Naive thymus-derived CD8-positive, alpha-beta T cell (primary cell): ENCODE measurements at places on chromosomes 12 and 14. TPM values are rescaled to one million over a fixed set of nuclear protein-coding genes. Genes with fewer than 3 reads are reported as not detected.
A peak's percentile ranks its signal among the peaks of the same experiment; 100 is the strongest.

The ASPG gene
- not detected for polyA plus RNA-seq

GRCh38 chr14:60349663-60350365 is 100.8 kb downstream of the PPM1A start:
- H3K27ac ChIP-seq = no peak overlapping the region
- H3K36me3 ChIP-seq = no peaks in the 10 kb centered on the region
- DNase-seq = peak; percentile 4
- H3K4me3 ChIP-seq = no peak overlapping the region

DNA sequence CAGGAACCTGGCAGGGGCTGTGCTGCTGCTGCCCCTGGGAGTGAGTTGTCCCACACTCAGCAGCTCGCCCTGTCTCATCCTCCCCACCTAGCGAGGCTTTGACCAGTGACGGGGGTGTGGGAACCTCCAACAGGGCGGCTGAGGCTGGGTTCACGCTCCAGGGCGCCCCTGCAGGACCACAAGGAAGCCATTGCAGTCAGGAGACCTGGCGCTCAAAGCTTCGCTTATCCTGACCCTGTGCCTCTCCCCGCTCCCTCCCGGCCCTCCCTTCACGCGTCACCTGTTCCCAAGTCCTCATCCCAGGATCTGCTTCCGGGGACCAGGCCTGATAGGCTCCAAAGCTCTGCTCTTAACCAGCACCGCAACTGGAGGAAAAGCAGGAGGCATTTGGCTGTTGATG is 272.0 kb upstream of the SFSWAP start:
- no peaks in the 10 kb centered on the region for H3K36me3 ChIP-seq
- no peak overlapping the region for H3K27ac ChIP-seq
- H3K4me3 ChIP-seq = no peak overlapping the region
- H3K27me3 ChIP-seq = peaks cover 18% of the 10 kb centered on the region
- H3K4me1 ChIP-seq = peaks cover 5% of the 10 kb centered on the region

DNA sequence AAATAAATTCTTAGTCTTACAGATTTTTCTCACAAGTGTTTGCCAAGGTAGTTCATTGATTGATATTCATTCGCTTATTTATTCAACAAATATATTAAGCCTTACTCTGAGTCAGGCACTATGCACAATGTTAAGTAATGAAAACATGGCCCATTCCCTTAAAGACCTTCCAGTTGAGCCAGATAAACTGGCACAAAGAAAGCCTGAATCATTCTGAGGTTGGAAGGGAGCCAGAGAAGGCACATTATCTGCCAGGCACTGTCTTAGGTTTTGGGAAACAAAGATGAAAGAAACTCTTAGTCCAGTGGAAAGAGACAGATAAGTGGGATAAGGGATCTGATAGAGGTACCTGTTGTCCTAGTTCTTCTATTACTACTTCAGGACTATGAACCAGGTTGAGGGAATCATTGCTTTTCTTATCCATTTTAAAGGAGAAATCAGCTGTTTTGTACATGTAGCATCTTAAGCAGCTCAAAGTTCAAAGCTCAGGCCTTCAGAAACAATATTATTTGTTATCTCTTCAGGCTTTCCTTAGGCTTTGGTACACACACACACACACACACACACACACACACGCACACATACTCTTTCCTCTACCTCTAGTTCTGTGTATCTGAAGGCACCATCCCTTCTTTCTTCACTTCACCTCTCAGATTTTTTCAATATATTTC is 27.0 kb downstream of the PDE6H start:
- no peaks in the 10 kb centered on the region for H3K36me3 ChIP-seq
- peaks cover 11% of the 10 kb centered on the region for H3K4me1 ChIP-seq
- peaks cover 13% of the 10 kb centered on the region for H3K27me3 ChIP-seq
- H3K27ac ChIP-seq = no peak overlapping the region
- no peak for DNase-seq

GRCh38 chr12:75876832-75877762 is 154.5 kb downstream of the PHLDA1 start:
- no peaks in the 10 kb centered on the region for H3K36me3 ChIP-seq
- peaks cover 7% of the 10 kb centered on the region for H3K27me3 ChIP-seq
- DNase-seq = no peak
- H3K4me3 ChIP-seq = no peak overlapping the region
- no peaks in the 10 kb centered on the region for H3K4me1 ChIP-seq
- no peak overlapping the region for H3K27ac ChIP-seq

DNA sequence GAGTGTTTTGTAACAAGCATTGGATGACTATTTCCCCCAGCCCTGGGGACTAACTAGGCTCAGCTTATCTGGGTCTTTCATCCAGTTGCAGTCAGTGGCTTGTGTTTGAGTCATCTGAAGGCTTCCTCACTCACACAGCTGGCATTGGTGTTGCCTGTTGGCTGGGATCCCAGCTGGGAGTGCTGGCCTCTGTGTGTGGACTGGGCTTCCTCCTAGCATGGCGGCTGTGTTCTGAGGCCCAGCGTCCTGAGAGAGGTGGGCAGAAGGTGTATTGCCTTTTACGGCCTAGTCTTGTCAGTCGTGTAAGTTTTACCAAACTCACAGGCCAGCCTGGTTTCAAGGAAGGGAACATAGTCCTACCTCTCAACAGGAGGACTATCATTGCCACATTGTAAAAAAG is 28.3 kb upstream of the PPP2R5C start:
- H3K27ac ChIP-seq = peak overlapping the region; percentile 98
- H3K27me3 ChIP-seq = no peaks in the 10 kb centered on the region
- no peaks in the 10 kb centered on the region for H3K36me3 ChIP-seq

DNA sequence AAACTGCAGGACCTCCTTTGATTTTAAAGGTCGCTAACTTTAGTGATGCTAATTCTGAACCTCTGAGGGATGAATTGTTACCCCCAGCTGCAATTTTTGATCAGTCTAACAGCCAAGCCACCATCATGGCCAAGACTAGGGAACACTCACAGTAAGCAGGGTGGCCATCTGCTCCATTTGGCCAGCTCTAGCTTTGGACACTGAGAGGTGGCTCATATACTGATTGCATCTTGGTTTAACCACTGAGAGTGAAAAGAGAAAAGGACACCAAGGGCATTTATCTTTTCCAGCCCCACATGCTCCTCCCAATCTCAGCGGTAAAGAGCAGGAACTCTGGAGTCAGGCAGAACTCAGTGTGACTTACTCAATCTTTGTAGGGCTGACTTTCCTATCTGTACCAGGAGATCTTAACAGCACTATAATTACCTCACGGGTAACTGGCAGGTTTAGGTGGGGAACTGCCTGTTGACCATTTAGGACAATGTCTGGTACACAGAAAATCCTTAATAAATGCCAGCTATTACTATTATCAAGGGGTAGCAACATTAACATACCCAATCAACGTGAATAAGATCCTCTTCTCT is 6.2 kb downstream of the LPCAT3 start:
- H3K4me3 ChIP-seq = no peak overlapping the region
- H3K36me3 ChIP-seq = peaks cover 2% of the 10 kb centered on the region
- no peak overlapping the region for H3K27ac ChIP-seq
- no peak for DNase-seq
- peaks cover 22% of the 10 kb centered on the region for H3K4me1 ChIP-seq

DNA sequence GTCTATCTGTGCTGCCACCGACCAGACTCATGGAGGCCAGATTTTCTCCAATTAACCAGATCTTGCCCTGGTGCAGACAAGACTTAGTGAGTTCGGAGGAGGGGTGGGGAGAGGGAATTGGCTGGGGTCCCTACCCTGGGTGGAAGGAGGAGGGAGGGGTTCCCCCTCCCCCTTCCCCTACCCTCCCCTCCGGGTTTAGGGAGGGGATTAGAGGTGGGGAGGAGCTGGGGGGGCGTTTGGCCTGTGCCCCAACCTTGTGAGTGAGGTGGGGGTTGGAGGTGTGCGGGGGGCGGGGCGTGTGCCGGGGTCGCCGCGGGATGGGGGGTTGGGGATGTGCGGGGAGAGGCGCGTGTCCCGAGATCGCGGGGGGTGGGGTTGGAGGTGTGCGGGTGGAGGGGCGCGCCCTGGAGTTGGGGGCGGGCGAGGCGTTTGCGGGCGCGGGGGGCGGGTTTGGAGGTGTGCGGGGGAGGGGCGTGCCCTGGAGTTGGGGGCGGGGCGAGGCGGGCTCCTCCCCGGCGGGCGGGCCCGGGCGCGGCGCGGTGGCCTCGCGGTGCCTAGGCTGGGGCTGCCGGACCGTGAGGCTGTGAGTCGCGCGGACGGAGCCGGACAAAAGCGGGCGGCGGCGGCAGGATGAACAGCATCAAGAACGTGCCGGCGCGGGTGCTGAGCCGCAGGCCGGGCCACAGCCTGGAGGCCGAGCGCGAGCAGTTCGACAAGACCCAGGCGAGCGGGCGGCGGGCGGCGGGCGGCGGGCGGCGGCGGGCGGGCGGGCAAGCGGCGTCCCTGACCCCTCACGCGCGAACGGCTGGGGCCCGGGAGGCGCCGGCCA is at the start of gene HIP1R:
HIP1R (plus strand) TSS at position 537 of the 829 bp plus-strand sequence; CDS start at position 631, 94 bp downstream.
- H3K27me3 ChIP-seq = no peaks in the 10 kb centered on the region
- H3K36me3 ChIP-seq = no peaks in the 10 kb centered on the region
- H3K4me3 ChIP-seq = peak within 1 kb of the TSS; percentile 97
- DNase-seq = peak; percentile 39
- H3K4me1 ChIP-seq = peaks cover 24% of the 10 kb centered on the region

- H3K27ac ChIP-seq = no peak overlapping the region
- peaks cover 3% of the 10 kb centered on the region for H3K27me3 ChIP-seq
- no peak for DNase-seq
- H3K4me3 ChIP-seq = no peak overlapping the region
- H3K36me3 ChIP-seq = no peaks in the 10 kb centered on the region
Measured at GRCh38 chr12:95641299-95641952, 90.2 kb upstream of the USP44 start.

- DNase-seq = no peak
- H3K4me1 ChIP-seq = no peaks in the 10 kb centered on the region
- peaks cover 8% of the 10 kb centered on the region for H3K27me3 ChIP-seq
- no peak overlapping the region for H3K27ac ChIP-seq
- no peak overlapping the region for H3K4me3 ChIP-seq
Measured at GRCh38 chr12:4951083-4951482, 41.4 kb downstream of the KCNA1 start.

- no peak overlapping the region for H3K4me3 ChIP-seq
- no peaks in the 10 kb centered on the region for H3K27me3 ChIP-seq
- no peaks in the 10 kb centered on the region for H3K4me1 ChIP-seq
- no peak overlapping the region for H3K27ac ChIP-seq
- DNase-seq = no peak
Measured at GRCh38 chr14:80545935-80546854, 334.9 kb upstream of the DIO2 start.

- DNase-seq = no peak
- no peak overlapping the region for H3K27ac ChIP-seq
- no peaks in the 10 kb centered on the region for H3K4me1 ChIP-seq
- no peak overlapping the region for H3K4me3 ChIP-seq
- H3K36me3 ChIP-seq = no peaks in the 10 kb centered on the region
- H3K27me3 ChIP-seq = peaks cover 15% of the 10 kb centered on the region
Measured at GRCh38 chr14:49287004-49287403, 299.2 kb downstream of the RPS29 start.

- H3K4me3 ChIP-seq = no peak overlapping the region
- DNase-seq = no peak
- peaks cover 2% of the 10 kb centered on the region for H3K4me1 ChIP-seq
Measured at GRCh38 chr12:31272607-31273225, 53.2 kb downstream of the SINHCAF start.
